ENCODE measurements at places on chromosomes 1 and 21.

GRCh38 chr1:94927405-94928175 lies 680 bp upstream of the CNN3 start:
- DNase-seq: no peak

GRCh38 chr21:21860888-21861287 lies 862.7 kb downstream of the NCAM2 start:
- DNase-seq: no peak

- peak; percentile 69 for DNase-seq
Observed at GRCh38 chr1:159012495-159012894, 2.8 kb downstream of the IFI16 start.

DNA sequence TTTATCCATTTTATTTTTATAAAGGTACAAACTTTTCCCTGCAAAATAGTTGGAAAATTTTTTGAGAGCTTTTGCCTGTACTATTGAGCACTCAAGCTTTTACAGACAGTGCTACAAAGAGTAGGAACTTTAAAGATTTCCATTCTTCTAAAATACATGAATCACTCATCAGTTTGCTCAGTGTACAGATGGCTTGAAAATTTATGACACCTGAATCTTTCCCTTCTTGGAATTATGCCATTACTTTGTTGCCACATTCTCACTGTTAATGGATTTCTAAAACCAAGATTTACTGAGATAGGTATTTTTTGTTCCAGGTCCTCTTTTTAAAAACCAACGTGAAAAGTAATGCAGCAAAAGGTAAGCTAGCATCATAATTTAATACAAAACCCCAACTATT lies 76.0 kb downstream of the GPATCH2 start:
- no peak for DNase-seq

DNA sequence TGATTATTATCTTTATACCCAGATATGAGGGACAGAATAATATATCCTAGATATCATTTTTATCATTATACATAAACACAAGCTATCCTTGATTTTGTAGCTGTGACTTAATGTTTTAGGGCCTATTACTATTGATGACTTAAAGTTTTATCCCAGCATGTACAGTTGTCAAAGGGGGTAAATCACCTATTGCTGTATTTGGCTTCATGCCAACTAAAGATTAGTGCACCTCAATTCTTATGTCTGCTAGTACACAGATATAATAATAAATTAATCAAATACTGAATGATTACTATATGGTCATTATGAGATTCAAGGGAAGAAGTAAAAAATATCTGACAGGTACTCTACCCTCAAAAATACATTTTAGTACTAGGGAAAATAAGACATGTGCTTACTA lies 84.0 kb downstream of the SYT14 start:
- no peak for DNase-seq

GRCh38 chr21:35394049-35394448 lies 344.9 kb upstream of the RUNX1 start:
- no peak for DNase-seq

All from GM12864 (cell line).